ENCODE measurements at places on chromosomes 7 and 10. TPM values are rescaled to one million over a fixed set of nuclear protein-coding genes. Genes with fewer than 3 reads are reported as not detected.

DNA sequence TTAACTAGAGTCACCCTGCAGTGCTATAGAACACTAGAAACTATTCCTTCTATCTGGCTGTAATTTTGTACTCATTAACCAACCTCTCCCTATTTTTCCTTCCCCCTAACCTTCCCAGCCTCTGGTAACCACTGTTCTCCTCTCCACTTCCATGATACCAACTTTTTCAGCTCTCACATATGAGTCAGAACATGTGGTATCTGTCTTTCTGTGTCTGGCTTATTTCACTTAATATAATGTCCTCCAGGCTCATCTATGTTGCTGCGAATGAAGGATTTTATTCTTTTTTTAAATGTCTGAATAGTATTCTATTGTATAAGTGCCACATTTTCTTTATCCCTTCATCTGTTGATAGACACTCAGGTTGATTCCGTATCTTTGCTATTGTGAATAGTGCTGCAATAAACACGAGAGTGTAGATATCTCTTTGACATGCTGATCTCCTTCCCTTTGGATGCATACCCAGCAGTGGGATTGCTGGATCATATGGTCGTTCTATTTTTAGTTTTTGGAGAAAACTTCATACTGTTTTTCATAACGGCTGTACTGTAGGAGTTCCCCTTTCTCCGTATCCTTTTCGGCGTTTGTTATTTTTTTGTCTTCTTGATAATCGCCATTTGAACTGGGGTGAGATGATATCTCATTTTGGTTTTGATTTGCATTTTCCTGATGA, 101.4 kb downstream of the FAM107B start:
- H3K36me3 ChIP-seq: no peaks in the 10 kb centered on the region
- H3K4me3 ChIP-seq: no peak overlapping the region
- H3K27ac ChIP-seq: no peak overlapping the region
- no peaks in the 10 kb centered on the region for H3K4me1 ChIP-seq
- no peak for DNase-seq

- no peaks in the 10 kb centered on the region for H3K36me3 ChIP-seq
- H3K4me3 ChIP-seq: no peak overlapping the region
- peaks cover 16% of the 10 kb centered on the region for H3K4me1 ChIP-seq
- DNase-seq: no peak
- H3K27ac ChIP-seq: no peak overlapping the region
Observed at GRCh38 chr7:2820508-2820934, 23.6 kb downstream of the GNA12 start.

GRCh38 chr7:16399916-16400892, 21.1 kb downstream of the CRPPA start:
- peaks cover 27% of the 10 kb centered on the region for H3K36me3 ChIP-seq
- DNase-seq: no peak
- H3K4me1 ChIP-seq: no peaks in the 10 kb centered on the region
- H3K4me3 ChIP-seq: no peak overlapping the region

Gene ENO4
- not detected for total RNA-seq

Gene METTL2B
- 32.2 TPM for total RNA-seq

Gene ZNF25
- 4.4 TPM for total RNA-seq

Gene HECW1
- total RNA-seq: not detected

Gene PNLIPRP3
- not detected for total RNA-seq

All from activated CD8-positive, alpha-beta T cell treated with anti-CD3 and anti-CD28 coated beads, Interleukin-2, amount 10 ng/mL, durations not matched to agents 7 days and 5 days (primary cell).